ENCODE measurements at places on chromosomes 11 and 22.

DNA sequence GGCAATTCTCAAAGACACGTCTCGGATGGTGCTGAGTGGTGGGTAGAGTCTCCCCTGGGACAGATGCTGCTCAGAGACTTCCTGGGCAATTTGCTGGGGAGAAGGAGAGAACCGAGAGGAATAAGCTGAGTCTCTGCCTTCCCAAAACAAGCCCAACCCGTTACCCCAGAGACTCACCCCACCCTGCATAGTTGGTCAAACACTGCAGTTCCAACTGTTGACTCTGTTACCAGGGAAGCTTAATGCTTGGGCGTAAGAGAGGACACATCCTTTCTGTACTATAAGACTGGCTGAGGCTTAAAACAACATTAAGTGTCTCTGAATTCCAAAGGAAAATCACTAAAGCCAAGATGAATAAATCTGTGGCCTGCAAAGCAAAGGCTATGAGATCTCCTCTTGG, 68.1 kb downstream of the CCDC81 start:
- no peak for DNase-seq

DNA sequence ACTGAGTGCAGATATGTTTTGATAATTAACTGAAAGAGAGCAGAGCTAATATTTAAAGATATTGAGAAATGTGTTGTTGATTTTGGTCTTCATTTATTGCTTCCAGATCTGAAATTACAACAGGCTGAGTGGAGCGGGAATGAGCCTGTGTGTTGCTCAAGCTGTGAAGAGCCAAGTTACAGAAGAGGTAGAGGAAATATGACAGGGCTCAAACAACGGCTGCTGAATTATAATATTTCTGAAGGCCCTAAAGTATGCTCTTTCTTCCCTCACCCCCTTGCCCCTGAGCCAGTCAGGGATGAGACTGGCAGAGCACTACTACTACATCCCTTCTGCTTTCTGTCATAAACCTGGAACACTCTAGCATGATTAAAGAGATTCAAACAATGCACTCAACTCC, 115.6 kb downstream of the FANCF start:
- DNase-seq, result no peak

DNA sequence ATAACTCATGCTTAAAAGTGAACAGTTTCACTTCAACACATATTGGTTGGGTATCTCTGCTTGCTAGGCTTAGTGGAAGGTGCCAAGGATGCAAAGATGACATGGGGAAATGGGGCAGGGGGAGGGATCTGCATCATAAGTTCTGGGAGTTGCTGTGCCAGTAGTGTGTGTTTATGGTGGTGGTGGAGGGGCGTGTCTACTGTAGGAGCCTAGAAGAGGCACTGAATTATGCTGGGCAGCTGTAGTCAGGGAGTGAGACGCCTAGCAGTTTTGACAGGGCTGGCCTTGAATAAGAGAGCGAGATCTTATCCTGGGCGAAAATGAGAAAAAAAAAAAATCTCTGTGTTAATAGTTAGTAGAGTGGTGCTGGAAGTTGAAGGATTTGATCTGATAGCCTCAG, 3.0 kb downstream of the ELMOD1 start:
- no peak for DNase-seq

DNA sequence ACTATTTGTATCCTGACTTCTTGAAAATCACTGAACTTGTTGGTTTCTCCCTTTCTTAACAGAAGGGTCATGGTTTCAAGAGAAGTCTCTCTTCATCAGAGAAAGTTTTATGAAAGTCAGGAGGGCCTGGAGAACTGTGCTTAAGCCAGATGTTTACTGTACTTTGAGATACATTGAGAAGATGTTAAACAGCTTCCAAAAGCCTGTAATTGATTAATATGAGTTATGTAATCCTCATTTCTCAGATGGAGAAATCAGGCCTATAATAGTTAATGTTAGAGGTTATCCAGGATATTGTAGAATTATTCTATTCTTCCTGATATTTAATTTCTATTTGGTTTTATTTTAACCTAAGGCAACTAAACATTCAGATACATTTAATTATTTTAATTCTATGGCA, 97.1 kb upstream of the RAG2 start:
- DNase-seq, result no peak

GRCh38 chr11:85182441-85183387, 444.4 kb downstream of the DLG2 start:
- DNase-seq, result peak; percentile 17

GRCh38 chr11:107494055-107494454, 36.4 kb upstream of the CWF19L2 start:
- no peak for DNase-seq

GRCh38 chr11:96188243-96189006, 154.6 kb downstream of the MAML2 start:
- DNase-seq, result no peak

GRCh38 chr22:39664485-39665200, 94.1 kb downstream of the CACNA1I start:
- no peak for DNase-seq

- no peak for DNase-seq
Measured at GRCh38 chr11:10551845-10552352, 10.9 kb upstream of the RNF141 start.

DNA sequence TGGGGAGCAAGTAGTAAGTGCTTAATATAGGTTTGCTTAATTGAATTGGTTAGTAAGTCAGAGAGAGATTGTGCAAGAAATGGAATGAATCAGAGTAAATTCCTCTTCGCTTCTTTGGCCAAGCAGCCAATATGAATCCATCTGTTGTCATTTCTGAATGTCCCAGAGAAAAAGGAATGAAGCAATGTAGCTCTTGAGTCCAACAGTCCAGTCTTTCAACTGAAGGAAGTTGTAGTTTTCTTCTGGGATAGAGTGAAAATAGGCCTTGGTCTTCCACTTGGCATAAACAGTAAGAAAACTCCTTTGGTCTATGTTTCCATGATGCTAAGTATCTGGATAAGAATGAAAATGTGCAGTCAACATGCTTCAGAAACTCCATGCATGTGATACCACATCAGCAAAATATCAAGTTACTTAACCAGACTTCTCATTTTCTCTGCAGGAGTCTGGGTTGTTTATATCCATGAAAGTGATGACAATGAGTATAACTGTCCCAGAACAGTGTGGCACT, 1.8 kb upstream of the FIBIN start:
- no peak for DNase-seq

GRCh38 chr11:117145393-117145761, 1.3 kb downstream of the PAFAH1B2 start:
- DNase-seq, result no peak

DNA sequence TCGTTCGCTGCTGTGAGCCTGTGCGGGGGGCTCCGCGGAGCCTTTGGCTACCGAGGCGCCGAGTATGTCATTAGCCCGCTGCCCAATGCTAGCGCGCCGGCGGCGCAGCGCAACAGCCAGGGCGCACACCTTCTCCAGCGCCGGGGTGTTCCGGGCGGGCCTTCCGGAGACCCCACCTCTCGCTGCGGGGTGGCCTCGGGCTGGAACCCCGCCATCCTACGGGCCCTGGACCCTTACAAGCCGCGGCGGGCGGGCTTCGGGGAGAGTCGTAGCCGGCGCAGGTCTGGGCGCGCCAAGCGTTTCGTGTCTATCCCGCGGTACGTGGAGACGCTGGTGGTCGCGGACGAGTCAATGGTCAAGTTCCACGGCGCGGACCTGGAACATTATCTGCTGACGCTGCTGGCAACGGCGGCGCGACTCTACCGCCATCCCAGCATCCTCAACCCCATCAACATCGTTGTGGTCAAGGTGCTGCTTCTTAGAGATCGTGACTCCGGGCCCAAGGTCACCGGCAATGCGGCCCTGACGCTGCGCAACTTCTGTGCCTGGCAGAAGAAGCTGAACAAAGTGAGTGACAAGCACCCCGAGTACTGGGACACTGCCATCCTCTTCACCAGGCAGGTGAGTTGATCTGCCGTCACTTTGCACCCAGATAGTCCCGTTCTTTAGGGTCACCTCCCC, 1.0 kb downstream of the ADAMTS15 start:
- no peak for DNase-seq

DNA sequence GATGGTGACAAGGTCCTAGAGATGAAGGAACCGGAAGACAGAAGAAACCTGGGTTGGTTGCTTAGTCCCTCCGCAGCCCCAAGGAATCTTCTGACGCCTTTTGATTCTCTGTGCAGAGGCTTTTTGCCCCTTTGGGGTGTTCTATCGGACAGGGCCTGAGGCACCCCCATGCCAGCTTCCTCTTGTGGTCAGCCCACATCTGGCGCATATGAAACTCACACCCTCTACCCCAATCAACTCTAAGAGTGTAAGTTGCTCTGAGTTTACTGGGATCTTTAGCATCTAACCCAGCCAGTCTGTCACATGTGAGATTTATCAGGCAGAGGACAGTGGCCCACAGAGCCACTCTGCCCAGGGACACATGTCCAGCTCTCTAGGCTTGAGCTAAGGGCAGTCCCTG, 17.4 kb downstream of the RASD2 start:
- DNase-seq, result no peak

DNA sequence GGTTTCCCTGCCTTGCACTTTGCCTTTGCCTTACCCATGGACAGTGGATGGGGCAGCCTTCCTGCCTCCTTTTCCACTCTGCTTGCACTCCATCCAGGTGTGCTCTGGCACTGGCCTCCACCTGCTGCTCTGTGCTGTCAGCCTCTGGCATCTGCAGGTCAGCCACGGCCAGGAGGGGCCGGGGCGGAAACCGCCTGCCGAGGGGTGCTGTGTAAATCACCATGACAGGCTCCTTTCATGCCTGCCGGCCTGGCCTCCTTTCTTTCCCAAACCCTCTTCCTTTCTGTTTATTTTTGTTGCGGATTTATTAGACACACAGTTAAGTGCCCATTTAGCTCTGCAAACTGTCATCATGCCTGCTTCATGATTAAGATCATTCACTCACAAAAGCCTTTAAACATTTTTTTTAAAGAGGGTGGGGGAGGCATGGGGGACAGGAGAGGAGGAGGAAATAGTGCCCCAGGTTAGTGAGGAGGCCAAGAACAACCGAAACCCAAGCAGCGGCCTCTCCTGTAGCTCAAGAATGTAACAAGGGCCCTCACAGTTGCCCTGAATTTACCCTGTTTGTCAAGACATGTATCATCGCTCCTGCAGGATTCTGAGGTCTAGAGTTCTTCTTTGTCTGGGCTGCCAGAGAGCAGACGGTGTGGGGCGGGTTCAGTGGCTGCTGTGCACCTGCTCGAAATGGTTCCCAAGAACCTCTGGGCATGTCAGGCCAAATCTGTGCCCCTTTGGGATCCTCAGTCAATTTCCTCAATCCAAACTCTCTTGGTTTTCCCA, 83.3 kb downstream of the BARX2 start:
- no peak for DNase-seq

GRCh38 chr22:27685515-27685914, 116.0 kb downstream of the MN1 start:
- DNase-seq, result no peak

GRCh38 chr11:105226091-105226490, 86.5 kb upstream of the CARD18 start:
- DNase-seq, result no peak

DNA sequence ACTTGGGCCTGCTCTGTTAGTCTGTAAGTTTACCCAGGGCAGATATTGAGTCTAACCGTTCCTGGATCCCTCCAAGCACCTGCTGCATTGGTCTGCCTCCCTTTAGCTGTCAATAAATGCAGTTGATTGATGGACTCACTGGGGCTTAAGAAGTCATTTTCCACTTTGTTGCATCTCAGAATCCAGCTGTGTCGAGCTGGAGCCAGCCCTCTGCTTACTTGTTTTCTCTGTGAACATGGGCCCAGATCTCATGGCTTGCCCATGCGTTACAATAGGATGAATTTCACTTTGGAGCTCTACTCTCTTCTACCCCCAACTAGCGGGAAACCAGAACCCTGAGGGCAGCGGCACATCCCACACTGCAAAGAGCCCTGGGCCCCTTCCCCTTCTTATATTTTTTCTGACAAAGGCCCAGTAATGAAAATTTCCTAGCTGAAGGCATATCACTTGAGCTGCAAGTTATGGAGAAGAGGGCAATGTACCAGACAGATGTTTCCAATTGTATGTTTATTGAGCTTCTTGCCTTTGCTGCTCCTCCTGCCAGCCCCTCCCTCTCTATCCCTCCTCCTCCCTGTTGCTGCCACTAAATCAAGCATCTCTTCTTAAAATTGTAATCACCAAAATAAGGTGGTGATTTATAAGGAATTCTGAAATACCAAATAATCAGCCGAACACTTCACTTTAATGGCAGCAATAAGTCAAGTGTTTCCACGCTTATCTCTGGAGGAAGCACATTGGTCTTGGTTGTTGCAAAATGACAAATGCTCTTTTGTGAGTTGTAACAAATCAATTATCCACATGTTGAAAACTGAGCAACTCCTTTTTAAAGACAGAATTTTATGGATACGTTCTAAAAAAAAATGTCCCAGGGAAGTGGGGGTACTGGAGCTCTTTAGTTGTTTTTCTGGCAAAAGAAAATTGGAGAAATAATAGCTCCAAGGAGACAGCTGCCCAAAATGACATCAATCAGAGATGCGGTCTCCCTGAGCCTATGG, 212.3 kb upstream of the ZBED5 start:
- no peak for DNase-seq

GRCh38 chr11:8719211-8719649, 36.6 kb downstream of the RPL27A start:
- DNase-seq, result no peak

GRCh38 chr11:61372659-61373420, 10.7 kb downstream of the TMEM138 start:
- DNase-seq, result no peak

- DNase-seq, result no peak
Measured at GRCh38 chr22:40512426-40513136, 123.9 kb downstream of the MRTFA start.

DNA sequence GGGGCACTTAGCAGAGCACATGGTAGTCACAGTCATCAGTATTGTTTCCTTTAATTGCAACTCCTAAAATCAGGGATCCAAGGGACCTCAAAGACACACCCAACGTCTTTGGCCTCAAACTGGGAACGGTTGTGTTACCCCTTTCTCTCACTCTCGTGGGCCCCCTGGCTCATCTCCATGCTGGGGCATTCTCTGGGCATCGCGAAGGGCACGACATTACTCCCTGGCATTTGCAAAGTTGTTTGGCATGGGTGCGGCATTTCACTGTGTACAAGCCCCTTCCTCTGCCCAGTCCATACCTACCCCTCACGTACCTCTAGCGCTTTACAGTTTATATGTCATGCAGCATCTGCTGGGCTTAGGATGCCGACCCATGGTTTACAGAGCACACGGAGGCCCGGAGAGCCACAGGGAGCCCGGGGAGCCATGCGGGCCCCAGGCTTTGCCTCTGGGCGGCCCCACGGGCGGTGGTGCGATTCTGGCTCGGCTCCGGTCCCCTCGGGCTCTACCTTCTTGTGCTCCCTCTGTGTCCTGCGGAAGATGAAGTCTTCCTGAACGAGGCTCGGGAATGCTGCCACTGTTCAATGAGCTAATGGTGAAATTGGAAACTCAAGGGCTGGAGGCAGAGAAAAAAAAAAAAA, 21.9 kb upstream of the CACNG2 start:
- no peak for DNase-seq

- no peak for DNase-seq
Measured at GRCh38 chr11:115398333-115399080, 105.7 kb downstream of the CADM1 start.

DNA sequence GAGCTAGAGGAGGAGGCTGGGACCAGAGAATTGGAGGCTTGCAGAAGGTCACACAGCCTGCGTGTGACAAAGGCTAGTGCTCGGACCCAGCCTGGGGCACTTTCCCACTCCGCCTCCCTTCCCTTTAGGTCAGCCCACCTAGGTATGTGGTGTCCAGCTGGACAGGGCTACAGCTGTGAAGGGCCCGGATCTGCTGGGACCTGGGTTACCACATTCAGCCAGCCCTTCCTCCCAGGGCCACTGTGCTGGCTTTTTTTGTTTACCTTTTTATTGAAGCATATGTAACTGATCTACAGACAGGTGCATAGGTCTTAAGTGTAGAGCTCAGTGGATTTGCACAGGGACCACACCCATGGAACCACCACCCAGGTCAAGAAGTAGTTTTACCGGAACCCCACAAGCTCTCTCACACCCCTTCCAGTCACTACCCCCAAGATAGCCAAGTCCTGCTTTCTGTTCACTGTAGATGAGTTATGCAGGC, 8.7 kb downstream of the CAPN5 start:
- no peak for DNase-seq
